ENCODE measurements at places on chromosomes 5 and 9.

- no peaks in the 10 kb centered on the region for H3K4me1 ChIP-seq
- H3K36me3 ChIP-seq: peaks cover 2% of the 10 kb centered on the region
- H3K4me3 ChIP-seq: peak overlapping the region; percentile 70
- H3K27me3 ChIP-seq: no peaks in the 10 kb centered on the region
Measured at GRCh38 chr5:2740051-2740875, 11.2 kb downstream of the IRX2 start.

DNA sequence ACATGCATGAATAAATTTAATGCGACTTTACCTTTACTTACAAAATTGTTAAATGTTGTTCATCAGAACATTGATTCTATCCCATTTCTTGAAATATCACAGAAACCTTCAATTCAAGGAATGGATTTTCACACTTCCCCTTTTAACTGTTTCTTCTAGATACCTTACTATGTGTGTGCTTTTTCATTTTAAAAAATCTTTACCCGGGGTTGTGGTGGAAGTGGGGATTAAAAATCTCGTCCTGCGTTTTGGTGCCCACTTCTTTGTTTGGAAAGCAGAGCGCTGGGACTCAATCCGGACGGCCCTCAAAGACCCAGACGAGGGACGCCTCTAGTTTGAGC, 5.8 kb upstream of the MEF2C start:
- H3K27me3 ChIP-seq: no peaks in the 10 kb centered on the region
- H3K4me3 ChIP-seq: peak overlapping the region; percentile 89
- H3K27ac ChIP-seq: no peak overlapping the region
- DNase-seq: no peak

GRCh38 chr9:87662808-87663528, 63.0 kb upstream of the CTSL start:
- DNase-seq: no peak
- H3K4me1 ChIP-seq: peaks cover 34% of the 10 kb centered on the region
- no peaks in the 10 kb centered on the region for H3K27me3 ChIP-seq
- H3K36me3 ChIP-seq: peaks cover 35% of the 10 kb centered on the region
- no peak overlapping the region for H3K4me3 ChIP-seq
- H3K27ac ChIP-seq: peak overlapping the region; percentile 84

DNA sequence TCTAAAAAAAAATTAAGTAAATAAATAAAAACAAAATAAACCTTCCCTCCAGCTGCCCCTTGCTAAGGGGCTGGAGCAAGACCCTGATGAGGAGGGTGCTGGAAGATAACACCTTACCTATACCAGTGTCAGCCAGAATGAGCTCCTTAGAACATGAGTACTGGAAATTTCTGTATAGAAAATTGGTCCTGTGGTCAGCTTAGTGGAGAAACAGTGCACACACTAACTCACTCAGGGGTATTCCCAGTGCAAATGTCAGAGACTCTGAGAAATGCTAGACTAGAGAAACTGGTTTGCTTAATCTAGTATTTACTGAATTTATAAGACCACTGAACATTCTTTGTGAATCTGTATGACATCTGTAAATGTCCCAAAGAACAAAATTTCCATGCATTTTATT, 62.1 kb upstream of the CTXN3 start:
- H3K36me3 ChIP-seq: no peaks in the 10 kb centered on the region
- peaks cover 12% of the 10 kb centered on the region for H3K4me1 ChIP-seq
- no peaks in the 10 kb centered on the region for H3K27me3 ChIP-seq
- no peak overlapping the region for H3K27ac ChIP-seq
- no peak overlapping the region for H3K4me3 ChIP-seq

DNA sequence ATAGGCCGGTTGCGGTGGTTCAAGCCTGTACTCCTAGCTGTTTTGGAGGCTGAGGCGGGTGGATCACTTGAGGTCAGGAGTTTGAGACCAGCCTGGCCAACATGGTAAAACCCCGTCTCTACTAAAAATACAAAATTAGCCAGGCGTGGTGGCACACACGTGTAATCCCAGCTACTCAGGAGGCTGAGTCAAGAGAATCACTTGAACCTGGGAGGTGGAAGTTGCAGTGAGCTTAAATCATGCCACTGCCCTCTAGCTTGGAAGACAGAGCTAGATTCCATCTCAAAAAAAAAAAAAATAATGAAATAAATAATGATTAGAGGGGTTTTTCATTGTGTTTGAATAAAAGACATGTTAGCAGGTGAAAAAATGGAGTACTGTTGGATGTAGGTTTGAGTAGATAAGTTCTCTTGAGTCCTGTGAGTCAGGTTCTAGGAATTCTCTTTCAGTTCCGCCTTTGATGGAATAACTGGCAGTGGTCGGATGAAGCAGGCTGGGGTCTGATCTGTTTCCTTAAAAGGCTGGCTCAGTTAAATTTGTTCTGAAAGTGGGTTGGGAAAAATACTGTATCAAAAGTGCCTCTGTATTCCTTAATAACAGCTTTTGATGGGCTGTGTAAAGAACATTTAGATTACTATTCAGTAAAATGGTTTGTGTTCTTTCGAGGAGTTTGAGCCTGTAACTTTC, 73.2 kb downstream of the AOPEP start:
- H3K36me3 ChIP-seq: peaks cover 5% of the 10 kb centered on the region
- H3K27ac ChIP-seq: peak overlapping the region; percentile 93
- H3K4me3 ChIP-seq: peak overlapping the region; percentile 63

DNA sequence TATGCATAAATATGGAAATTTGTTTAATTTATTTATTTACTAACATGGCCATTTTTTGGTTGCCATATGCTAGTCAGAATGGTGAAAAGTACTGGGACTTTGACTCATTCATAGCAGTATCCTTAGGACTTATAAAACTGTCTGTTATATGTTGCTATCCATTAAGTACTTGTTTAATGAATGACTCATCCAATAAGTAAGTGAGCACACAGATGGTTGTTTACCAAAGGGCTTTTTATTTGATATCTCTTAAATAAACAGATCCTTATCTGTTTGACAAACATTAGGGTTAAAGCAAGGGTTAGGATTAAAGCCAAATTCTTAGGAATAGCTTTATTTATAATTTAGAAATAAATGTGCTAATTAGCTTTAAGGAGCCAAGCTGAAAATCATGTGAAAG, 183.4 kb downstream of the FBXO4 start:
- H3K4me3 ChIP-seq: no peak overlapping the region
- no peak overlapping the region for H3K27ac ChIP-seq
- H3K27me3 ChIP-seq: no peaks in the 10 kb centered on the region
- no peaks in the 10 kb centered on the region for H3K36me3 ChIP-seq

- H3K27ac ChIP-seq: peak overlapping the region; percentile 91
- H3K4me1 ChIP-seq: peaks cover 42% of the 10 kb centered on the region
- no peaks in the 10 kb centered on the region for H3K27me3 ChIP-seq
- DNase-seq: peak; percentile 59
- no peak overlapping the region for H3K4me3 ChIP-seq
- H3K36me3 ChIP-seq: no peaks in the 10 kb centered on the region
Measured at GRCh38 chr9:127178686-127179632, 56.5 kb upstream of the ANGPTL2 start.

- H3K27ac ChIP-seq: no peak overlapping the region
- no peaks in the 10 kb centered on the region for H3K27me3 ChIP-seq
- H3K4me3 ChIP-seq: no peak overlapping the region
- H3K4me1 ChIP-seq: peaks cover 24% of the 10 kb centered on the region
- peaks cover 9% of the 10 kb centered on the region for H3K36me3 ChIP-seq
- no peak for DNase-seq
Measured at GRCh38 chr9:12863618-12864017, 88.8 kb downstream of the LURAP1L start.

- peaks cover 6% of the 10 kb centered on the region for H3K36me3 ChIP-seq
- H3K4me1 ChIP-seq: peaks cover 50% of the 10 kb centered on the region
- H3K27me3 ChIP-seq: no peaks in the 10 kb centered on the region
- no peak overlapping the region for H3K27ac ChIP-seq
Measured at GRCh38 chr5:32981061-32981460, 269.9 kb downstream of the NPR3 start.

DNA sequence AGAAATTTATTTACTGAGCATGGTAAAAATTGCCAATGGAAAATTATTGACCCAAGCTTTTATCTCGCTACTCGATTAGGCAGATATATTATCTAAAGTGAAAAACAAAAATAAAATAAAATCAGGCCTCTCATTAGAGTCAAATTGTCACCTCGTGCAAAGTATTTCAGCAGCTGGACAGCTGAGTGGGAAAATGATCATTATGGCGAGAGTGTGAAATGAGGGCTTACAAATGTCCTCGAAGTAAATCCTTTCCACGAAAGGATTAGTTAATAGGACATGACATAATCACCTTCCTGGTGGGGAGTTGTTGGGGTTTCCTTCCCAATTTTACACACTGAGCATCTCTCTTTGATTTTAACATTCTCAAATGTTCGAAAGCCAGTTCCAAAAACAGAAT, 5.4 kb upstream of the DPYSL3 start:
- H3K27ac ChIP-seq: no peak overlapping the region
- H3K36me3 ChIP-seq: no peaks in the 10 kb centered on the region
- peaks cover 9% of the 10 kb centered on the region for H3K27me3 ChIP-seq
- peaks cover 2% of the 10 kb centered on the region for H3K4me1 ChIP-seq

DNA sequence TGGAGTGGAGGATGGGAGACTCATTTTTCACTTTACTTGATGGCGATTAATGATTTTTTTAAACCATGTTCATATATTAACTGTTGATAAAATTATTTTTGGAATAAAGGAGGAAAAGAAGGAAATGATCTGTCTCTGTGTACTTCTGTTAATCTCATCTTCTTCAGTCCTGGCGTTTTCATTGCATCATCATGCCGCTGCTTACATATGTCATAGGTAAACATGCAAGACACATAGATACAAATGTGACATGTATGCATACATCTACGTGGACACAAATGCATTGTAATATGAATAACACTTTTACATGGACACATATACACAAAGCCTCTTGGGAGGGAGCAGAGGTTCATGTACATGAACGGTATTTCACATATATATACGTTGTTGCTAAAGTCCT, 10.0 kb downstream of the TMEM174 start:
- H3K4me1 ChIP-seq: peaks cover 7% of the 10 kb centered on the region
- no peak for DNase-seq
- H3K36me3 ChIP-seq: peaks cover 6% of the 10 kb centered on the region

DNA sequence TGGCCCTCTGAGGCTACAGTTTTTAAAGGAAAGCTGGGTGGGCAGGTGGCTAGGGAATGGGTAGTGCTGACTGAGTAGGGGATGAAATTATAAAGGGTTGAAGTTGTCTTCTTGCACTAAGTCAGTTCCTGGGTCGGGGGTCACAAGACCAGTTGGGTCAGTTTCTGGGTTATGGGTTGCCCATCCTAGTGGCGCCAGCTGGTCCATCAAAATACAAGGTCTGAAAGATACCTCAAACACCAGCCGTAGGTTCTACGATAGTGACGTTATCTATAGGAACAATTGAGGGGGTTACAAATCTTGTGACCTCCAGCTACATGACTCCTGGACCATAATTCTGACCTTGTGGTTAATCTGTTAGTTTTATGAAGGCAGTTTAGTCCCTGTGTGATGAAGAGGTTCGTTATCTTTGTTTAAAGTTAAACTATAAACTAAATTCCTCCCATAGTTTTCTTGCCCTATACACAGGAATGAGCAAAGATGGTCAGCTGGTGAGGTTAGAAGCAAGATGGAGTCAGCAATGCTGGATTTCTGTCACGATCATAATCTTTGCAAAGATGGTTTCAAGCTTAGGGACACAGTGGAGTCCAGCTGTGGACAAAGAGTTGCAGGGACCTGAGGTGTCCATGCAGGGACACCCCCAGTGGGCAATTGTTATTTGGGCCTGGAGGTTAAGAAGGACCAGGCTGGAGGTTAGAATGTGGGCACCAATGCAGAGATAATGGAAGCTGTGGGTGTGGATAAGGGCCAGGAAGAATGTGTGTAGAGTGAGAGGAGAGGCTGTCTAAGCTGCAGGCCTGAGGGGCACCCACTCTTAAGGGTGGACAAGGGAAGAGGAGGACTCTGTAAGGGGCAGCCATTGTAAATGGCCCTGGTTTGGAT, 14.0 kb upstream of the CREBRF start:
- peaks cover 2% of the 10 kb centered on the region for H3K36me3 ChIP-seq
- no peak overlapping the region for H3K27ac ChIP-seq
- no peaks in the 10 kb centered on the region for H3K27me3 ChIP-seq
- peaks cover 3% of the 10 kb centered on the region for H3K4me1 ChIP-seq

DNA sequence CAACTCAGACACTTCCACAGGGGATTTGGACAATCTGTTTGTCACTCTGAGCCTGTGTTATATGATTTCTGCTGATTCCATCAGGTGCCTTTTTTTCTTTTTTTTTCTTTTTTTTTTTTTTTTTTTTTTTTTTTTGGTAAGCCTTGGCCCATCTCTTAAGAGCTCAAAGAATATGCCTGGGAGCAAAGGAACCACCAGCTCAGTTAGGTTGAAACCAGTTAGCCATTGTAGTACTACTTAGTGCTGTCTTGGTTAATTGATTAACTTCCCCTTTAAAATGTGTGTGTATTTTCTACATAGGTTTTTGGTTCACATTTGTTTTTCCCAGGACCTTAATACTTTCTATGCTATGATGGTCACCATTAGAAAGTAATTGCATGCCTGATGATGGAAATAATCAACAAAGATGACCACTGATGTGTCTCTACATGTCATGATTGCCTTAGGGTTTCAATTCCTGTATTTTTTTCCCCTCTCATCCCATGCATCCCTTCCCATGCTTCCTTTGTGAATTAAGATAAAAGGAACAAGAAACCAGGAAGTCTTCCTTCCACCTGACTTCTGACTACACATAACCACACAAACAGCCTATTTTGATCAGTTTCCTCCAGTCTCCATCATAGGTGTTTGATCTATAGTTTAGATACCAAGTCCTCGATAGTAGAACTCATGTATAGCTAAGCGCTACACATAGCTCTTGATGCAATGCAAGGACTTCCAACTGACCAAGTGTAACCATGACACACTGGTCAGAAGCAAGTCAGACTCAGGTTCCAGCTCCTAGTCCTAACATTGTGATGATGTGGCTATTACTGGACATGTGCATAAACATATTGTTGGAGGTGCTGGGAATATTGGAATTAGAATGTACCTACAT, 306.1 kb downstream of the EFNA5 start:
- no peaks in the 10 kb centered on the region for H3K27me3 ChIP-seq
- no peaks in the 10 kb centered on the region for H3K36me3 ChIP-seq
- DNase-seq: no peak
- no peak overlapping the region for H3K4me3 ChIP-seq
- H3K27ac ChIP-seq: no peak overlapping the region

DNA sequence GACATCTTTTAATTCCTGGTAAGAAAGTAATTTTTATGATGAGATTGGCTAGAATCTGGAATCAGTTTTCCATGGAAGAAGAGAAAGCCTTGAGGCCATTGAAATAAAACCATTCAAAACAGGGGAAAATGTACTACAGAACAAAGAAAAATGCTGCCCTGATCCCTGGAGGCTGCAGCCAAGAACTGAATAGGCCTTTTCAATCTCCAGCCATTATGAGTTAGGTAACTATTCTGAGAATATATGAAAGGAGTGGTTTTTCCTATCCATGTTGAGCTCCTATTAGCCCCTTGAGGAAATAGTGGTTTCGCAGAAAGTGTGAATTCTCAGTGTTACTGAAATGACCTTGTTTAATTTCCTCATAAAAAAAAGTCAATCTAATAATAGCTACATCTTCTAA, 408.5 kb upstream of the GRAMD2B start:
- H3K4me3 ChIP-seq: no peak overlapping the region
- no peak for DNase-seq
- H3K4me1 ChIP-seq: peaks cover 25% of the 10 kb centered on the region
- H3K27ac ChIP-seq: no peak overlapping the region
- peaks cover 2% of the 10 kb centered on the region for H3K27me3 ChIP-seq
- H3K36me3 ChIP-seq: no peaks in the 10 kb centered on the region

Measured in chondrocyte (in vitro differentiated cells).